Transverse colon (tissue), 4 donors: ENCODE measurements at places on chromosomes 4 and X. TPM values are rescaled to one million over a fixed set of nuclear protein-coding genes. Genes with fewer than 3 reads are reported as not detected.

Gene SPIN3
- 10.8 TPM for total RNA-seq

Gene UGT2B11
- not detected for total RNA-seq

Gene CCKAR
- 0.27 TPM for total RNA-seq

Gene TBX22
- total RNA-seq: not detected

Gene GLUD2
- 0.79 TPM for total RNA-seq

Gene PPM1K
- 14.8 TPM for total RNA-seq

DNA sequence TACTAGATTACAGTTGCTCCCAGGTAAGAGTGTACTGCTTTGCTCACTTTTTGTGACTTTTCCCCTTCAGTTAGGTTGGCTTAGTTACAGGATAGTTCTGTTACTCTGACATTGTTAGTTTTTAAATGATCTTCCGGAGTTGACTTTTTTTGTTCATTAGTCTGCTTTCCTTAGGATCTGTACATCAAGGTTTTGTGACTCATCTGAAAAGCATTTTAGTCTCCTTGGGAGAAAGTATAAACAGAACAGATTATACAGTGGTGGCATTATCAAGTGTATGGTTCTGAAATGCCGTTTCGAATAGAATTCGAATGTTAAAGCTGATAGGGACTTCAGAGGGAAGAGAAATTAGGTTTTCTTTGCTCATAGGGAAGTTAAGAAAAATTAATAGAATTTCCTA lies 63.3 kb downstream of the USP9X start:
- no peak overlapping the region for H3K27ac ChIP-seq
- no peaks in the 10 kb centered on the region for H3K27me3 ChIP-seq
- H3K4me3 ChIP-seq: no peak overlapping the region
- H3K36me3 ChIP-seq: no peaks in the 10 kb centered on the region
- DNase-seq: no peak

DNA sequence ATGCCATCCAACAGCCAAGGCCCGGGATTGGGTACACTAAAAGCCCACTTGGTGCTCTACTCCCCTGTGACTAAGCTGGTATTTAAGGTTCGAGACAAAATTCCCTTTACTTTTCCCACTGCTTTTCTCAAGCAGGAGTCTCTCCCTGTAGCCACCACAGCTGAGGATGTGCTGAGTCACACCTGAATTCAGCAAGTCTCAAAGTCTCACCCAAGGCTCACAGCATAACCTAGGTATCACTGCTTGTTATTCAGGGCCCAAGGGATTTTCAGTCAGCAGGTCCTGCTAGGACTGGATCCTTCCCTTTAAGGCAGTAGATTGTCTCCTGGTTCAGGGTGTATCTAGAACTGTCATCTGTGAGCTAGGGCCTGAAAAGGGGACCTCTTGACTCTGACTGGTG lies 39.2 kb downstream of the FMR1NB start:
- no peak for DNase-seq
- no peaks in the 10 kb centered on the region for H3K27me3 ChIP-seq
- no peak overlapping the region for H3K27ac ChIP-seq
- no peaks in the 10 kb centered on the region for H3K4me1 ChIP-seq

DNA sequence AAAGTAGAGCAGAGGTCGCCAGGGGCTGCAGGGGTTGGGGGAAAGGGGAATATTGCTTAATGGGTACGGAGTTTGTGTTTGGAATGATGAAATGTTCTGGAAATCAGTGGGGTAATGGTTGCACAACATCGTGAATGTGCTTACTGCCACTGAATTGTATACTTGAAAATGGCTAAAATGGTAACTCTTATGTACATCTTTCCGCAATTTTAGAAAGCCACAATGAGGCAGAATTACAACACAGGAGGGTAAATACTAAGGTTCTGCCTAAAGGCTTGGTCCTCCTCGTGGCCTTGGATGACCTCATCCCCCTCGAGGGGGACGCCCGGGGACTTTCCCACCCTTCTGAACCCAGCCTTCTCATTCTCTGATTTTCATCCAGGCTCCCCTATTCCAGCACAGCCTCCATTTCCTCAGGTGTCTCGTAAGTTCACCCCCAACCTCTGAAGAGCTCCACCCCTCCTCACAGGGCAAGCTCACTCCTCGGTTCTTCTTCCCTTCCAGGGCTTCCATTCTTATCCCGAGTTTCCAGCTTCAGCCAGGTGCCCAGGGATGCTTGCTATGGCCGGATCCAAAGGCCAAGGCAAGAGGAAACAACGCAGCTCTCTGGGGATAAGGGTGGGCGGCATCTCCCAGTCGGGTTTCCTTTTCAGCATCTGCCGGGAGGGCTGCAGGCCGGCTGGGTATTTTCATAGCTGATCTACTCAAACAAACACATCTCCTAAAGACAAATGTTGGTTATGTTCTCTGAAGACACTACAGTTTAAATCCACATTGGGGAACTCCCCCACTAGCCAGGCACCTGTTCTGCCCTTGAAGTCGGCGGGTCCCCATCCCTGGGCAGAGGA lies 71.3 kb upstream of the ACSL1 start:
- no peak overlapping the region for H3K27ac ChIP-seq
- no peaks in the 10 kb centered on the region for H3K36me3 ChIP-seq
- peak; percentile 13 for DNase-seq
- no peak overlapping the region for H3K4me3 ChIP-seq

GRCh38 chr4:791252-791897 lies 34.6 kb downstream of the CPLX1 start:
- DNase-seq: no peak
- H3K36me3 ChIP-seq: no peaks in the 10 kb centered on the region
- H3K27me3 ChIP-seq: peaks cover 70% of the 10 kb centered on the region
- no peak overlapping the region for H3K27ac ChIP-seq

GRCh38 chrX:15983034-15983433 lies 128.4 kb upstream of the AP1S2 start:
- H3K36me3 ChIP-seq: no peaks in the 10 kb centered on the region
- no peaks in the 10 kb centered on the region for H3K27me3 ChIP-seq
- no peaks in the 10 kb centered on the region for H3K4me1 ChIP-seq
- DNase-seq: no peak
- H3K4me3 ChIP-seq: no peak overlapping the region

GRCh38 chr4:186719925-186720694 lies 3.5 kb downstream of the FAT1 start:
- no peak overlapping the region for H3K27ac ChIP-seq
- no peak overlapping the region for H3K4me3 ChIP-seq
- H3K27me3 ChIP-seq: peaks cover 4% of the 10 kb centered on the region
- H3K4me1 ChIP-seq: peaks cover 13% of the 10 kb centered on the region

DNA sequence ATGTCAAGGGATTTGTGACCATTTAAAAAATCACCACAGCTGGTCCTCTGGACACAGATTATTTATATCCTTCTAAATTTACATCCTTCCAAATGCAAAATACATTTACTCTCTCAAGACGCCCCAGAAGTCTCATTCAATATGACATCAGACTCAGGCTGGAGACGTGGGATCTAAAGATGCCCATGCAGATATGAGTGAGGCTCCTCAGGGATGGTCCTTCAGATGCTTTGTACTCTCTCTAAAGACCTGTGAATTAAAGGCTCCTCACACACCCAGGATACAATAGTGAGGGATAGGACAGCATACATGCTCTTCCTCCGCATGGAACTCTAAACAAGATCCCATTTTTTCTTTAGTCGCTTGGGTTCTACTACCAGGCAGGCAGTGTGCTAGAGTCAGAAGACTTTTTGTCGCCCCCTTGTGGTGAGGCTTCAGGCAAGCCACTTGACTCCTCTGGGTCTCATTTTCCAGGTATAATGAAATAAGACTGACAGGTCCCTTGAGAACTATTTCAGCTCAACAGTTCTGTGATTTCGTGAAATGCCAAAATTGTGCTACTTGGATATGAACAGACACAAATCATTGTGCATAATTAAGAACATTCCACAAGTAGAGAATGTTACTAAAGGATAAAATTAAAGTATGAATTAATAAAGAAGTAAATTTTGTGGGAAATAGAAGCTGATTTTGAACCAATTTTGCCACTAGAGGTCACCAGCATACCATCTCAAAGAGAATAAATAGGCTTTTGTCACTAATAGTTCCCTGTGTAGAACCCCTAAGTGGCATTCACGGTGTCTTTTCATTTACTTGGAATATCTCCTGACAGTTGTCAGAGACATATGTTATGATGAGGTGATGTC lies 13.7 kb upstream of the SCOC start:
- no peaks in the 10 kb centered on the region for H3K27me3 ChIP-seq
- no peaks in the 10 kb centered on the region for H3K36me3 ChIP-seq
- no peak overlapping the region for H3K27ac ChIP-seq
- DNase-seq: peak; percentile 82
- H3K4me1 ChIP-seq: peaks cover 21% of the 10 kb centered on the region
- H3K4me3 ChIP-seq: no peak overlapping the region

GRCh38 chr4:55793479-55793878 lies 26.1 kb upstream of the EXOC1L start:
- no peak overlapping the region for H3K4me3 ChIP-seq
- H3K27me3 ChIP-seq: peaks cover 21% of the 10 kb centered on the region
- H3K36me3 ChIP-seq: no peaks in the 10 kb centered on the region
- no peak overlapping the region for H3K27ac ChIP-seq

DNA sequence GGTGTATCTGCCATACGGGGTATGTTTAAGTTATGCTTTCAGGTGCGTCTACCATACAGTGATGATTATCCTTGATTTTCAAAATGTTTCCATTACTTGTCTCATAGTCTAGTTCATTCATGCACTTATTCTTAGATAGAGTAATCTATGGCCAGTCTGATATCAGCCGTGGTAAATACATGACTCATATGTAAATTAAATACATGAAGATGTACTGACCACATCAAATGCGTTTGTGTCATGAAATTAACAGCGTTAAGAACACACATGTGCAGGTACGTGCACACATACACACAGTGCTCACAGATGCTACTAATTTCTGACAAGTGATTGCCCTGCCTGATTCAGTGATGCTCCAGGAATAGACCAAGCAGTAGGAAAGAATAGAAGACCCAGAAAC lies 75.2 kb upstream of the EXOC1L start:
- DNase-seq: no peak
- no peaks in the 10 kb centered on the region for H3K4me1 ChIP-seq
- H3K36me3 ChIP-seq: no peaks in the 10 kb centered on the region
